ENCODE measurements at places on chromosomes 16 and 17.

DNA sequence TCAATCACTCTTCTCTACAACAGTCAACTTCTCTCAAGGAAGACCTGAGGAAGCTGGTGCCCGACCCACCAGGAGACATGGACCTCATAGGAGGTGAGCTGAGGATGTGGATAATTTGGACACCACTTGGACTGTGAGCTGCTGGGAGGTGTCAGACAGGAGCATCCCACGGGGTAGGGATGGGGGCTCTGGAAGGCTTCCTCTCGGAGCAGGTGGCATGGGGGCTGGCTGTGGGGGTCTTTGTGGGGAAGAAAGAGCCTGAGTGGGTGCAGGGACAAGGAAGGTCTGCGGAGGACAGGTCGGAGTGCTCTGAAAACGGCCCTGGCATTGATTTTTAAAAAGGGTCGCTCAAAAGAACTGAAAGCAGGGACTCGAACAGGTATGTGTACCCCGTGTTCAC, 64.0 kb downstream of the TBC1D16 start:
- no peak for DNase-seq

DNA sequence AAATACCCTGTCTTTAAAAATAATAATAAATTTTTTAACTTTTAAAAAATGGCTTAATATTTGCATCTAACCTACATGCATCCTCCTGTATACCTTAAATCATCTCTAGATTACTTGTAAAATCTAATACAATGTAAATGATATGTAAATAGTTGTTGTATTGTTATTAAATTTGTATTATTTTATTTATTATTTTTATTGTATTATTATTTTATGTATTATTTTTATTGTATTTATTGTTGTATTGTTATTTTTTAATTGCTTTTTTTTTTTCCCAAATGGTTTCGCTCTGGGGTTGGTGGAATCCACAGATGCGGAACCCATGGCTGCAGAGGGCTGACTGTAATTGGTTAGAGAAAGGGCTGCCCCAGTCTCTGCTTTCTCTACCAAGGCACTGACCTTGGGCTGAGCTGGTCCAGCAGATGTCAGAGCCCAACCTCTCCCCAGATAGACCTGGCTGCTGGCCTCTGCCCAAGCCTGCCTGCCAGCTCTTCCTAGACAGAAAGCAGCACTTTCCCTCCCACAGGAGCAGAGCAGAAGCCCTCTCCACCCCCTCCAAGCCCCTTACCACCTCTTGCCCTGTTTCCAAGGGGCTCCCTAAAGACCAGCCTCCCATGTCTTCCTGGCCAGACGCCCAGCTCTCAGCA, 183.8 kb downstream of the GSG1L start:
- no peak for DNase-seq

DNA sequence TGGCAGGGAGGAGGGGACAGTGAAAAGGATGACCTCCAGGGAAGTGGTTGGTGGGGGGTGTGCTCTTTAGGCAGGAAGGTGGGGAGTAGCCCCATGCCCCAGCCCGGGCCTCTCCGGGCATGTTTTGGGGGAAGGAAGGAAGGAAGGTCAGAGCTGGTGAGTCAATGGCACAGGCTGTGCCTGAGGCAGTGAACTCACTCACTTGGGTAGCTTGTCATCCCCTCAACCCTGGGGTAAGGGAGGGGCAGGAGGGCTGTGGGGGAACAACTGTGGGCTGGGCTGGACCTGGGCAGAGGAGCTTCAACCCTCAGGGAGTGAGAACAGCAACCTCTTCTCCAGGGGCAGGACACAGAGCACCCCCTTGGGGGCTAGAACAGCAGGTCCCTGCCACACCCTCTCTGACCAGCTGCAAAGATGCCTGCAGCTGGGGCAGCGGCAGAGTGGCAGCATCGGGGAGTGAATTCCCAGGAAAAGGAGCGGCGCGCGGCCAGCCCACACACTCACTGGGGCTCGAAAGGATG, 6.3 kb downstream of the CSF3 start:
- no peak for DNase-seq

- DNase-seq: no peak
Measured at GRCh38 chr16:3731126-3731935, 14.0 kb upstream of the TRAP1 start.

- DNase-seq: no peak
Measured at GRCh38 chr17:68433911-68434508, 23.3 kb downstream of the WIPI1 start.

DNA sequence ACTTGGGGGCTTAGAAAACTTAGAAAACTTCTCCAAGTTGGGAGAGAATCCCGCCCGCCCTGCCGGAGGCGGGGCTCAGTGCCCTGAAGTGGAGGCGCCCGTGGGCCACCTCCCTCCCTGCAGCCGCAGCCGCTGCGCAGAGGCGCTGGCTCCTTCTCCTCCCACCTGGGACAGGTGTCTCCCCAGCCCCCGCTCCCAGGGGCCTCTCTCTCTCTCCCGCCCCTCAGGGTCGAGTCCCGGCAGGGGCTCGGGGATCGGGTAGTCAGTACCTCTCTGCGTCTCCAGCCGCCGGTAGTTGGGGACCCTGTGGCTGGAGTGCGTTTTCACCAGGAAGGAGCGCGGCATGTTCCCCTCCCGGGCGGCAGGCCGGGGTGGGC, 257 bp downstream of the SNAI3 start:
- DNase-seq: no peak

GRCh38 chr16:2874032-2874911, 8.7 kb upstream of the FLYWCH2 start:
- no peak for DNase-seq

DNA sequence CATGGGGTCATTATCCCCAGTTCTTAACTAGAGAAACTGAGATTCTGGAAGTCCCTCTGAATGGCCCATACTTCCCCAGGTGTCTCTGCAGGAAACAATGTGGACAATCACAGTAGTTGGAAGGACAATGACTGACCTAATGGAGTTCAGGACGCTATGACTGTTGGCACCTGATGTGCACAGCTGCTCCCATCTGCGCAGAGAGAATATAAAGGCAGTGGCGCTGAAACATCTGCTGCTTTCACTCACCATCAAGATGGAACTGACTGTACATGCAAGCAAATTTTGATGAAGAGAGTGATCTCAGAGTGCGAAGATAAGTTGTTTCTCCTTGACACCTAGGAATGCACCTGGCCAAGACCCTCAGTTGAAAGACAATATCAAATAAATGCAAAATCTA, 395.7 kb upstream of the ASIC2 start:
- DNase-seq: no peak

GRCh38 chr16:81335669-81336068, 20.9 kb downstream of the GAN start:
- DNase-seq: no peak

DNA sequence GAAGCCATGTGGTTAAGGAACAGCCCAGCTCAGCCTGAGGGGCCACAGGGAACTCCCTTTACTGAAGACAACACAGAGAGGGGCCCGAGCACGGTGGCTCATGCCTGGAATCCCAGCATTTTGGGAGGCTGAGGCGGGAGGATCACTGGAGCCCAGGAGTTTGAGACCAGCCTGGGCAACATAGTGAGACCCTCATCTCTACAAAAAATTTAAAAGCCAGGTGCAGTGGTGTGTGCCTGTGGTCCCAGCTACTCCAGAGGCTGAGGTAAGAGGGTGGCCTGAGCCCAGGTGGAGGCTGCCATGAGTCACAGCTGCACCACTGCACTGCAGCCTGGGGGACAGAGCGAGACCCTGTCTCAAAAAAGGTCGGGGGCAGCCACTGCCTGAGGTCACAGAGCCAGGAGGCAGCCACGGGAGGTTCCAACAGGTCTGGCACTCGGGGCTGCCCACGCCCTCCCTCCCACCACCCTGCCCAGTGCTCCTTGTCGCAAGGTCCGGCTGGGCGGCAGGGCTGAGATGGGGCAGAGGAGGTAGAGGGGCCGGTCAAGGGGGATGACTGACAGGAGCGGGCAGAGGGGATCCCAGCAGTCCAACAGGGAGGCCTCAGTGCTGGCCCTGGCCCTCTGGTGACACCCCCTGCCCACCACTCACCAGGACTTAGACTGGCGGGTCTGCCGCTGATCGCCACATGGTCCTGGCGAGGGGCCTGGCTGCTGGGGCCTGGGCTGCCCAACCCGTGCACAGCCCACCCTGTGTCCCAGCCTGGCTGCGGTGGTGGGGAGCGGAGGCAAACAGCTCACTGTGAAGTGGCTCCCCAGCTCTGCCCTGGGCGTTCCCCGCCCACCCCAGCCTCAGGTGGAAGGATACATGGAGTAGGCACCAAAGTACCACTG, 3.4 kb downstream of the CYBA start:
- DNase-seq: no peak

DNA sequence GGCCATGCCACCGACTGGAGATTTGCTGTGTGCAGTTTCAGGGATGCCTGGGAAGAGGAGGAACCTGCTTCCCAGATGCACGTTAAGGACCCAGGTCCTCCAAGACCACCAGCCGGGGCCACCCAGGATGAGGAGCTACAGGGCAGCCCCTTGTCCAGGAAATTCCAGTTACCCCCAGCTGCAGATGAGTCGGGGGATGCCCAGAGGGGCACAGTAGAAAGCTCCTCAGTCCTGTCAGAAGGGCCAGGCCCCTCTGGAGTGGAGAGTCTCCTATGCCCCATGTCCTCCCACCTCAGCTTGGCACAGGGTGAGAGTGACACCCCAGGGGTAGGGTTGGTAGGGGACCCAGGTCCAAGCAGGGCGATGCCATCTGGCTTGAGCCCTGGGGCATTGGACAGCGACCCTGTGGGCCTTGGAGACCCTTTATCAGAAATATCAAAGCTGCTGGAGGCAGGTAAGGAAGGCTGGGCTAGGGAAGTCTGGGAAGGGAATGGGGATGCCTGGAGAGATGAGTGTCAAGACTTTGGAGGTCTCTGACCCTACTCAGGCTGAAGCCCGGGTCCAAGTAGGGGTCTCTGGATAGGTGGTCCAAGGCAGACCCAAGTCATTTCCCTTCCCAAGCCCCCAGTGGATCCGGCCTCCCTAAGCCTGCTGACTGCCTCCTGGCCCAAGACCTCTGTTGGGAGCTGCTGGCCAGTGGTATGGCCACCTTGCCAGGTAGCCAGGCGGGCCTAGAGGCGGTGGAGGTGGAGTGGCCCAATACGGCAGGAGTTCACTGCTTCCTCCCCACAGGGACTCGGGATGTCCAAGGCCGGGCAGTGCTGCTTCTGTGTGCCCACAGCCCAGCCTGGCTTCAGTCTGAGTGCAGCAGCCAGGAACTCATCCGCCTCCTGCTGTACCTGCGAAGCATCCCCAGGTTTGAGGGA, 1.0 kb downstream of the PLEKHG4 start:
- no peak for DNase-seq

DNA sequence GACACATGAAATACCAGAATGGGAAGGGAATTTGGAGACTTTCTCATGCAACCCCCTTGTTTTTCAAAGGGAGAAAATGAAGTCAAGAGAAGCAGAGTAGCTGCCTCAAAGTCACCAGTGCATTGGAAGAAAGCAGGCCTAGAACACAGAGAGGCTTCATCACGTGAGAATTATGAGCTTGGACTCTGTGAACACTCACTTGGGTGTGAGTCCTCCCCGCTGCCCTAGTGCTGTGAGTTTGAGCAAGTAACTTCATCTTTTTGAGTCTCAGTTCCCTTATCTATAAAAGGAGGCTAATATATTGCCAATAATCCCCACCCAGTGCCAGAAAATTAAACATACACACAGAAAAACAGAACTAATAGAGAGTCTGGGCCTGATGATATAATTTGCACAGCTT, 315.8 kb downstream of the XYLT1 start:
- no peak for DNase-seq

- DNase-seq: no peak
Measured at GRCh38 chr17:6661464-6661848, 9.9 kb downstream of the C17orf100 start.

GRCh38 chr17:64038331-64039105, 18.1 kb upstream of the ICAM2 start:
- no peak for DNase-seq
